ENCODE measurements at places on chromosomes 16 and 17.

- no peak for DNase-seq
These were observed 37.0 kb downstream of the CUEDC1 start for GRCh38 chr17:57918017-57918895.

- DNase-seq = no peak
These were observed 275.5 kb downstream of the CEP112 start for GRCh38 chr17:65916425-65916824.

DNA sequence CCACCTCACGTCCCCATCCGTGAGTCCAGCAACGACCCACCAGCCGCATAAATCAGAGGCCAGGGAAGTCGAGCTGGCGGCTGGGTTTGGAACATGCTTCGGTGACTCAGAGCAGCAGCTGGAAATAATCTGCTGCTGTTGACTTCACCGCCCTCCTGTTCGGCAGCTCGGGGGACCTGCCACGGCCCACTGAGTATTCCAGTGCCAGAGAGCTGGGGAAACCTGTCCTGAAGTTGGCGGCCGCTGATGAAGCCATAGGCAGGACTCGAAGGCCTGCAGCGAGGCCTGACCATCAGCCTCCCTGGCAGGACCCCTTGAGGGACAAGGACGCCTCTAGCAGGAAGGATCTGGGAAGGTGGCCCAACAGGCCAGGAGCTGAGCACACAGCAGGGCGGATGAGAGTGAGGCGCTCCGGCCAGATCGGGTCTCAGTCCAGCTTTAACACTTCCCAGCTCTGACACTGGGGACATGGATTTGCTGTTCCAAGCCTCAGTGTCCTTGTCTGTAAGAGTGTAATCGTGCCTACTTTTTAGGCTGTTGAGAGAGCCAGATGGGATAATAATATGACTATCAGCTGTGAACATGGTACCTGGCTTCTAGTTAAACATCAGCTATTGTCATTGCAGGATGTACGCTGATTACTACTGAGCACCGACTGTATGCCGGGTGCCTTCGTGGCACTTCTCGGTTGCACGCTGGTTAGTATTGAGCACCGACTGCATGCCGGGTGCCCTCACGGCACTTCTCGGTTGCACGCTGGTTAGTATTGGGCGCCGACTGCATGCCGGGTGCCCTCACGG lies 50.4 kb upstream of the CIBAR2 start:
- no peak for DNase-seq

DNA sequence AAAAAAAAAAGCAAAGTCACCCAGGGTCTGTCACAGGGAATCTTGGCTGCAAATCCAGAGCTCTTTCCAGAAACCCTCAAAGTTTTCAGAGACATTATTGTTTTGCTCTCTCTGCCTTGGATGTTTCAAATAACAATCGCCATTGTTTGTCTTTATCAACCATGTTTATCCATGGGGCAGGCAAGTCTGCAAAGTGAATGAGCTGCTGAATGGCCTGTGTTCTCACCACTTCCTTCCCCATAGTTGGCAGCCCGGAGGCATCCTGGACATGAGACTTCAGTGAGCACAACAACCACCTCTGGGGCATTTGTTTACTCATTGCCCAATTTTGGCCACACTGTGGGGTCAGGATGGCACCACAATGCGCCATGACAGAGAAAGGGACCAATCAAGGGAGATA lies 53.1 kb upstream of the USP7 start:
- no peak for DNase-seq

GRCh38 chr16:15461376-15461775 lies 27.0 kb downstream of the BMERB1 start:
- DNase-seq = no peak

DNA sequence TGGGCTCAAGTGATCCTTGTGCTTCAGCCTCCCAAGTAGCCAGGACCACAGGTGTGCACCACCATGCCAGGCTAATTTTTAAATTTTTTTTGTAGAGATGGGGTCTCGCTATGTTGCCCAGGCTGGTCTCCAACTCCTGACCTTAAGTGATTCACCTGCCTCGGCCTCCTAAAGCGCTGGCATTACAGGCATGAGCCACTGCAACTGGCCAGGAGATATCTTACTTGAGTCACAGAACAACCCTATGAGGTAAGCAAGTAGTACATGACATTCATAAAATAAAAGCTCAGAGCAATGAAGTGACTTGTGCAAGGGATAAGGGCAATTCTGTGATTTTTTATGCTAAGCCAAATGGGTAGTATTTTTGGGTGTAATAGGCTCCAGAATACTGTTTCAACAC lies 57.3 kb downstream of the CDC27 start:
- DNase-seq = no peak

- DNase-seq = peak; percentile 41
These were observed 46.1 kb upstream of the CBFA2T3 start for GRCh38 chr16:89023151-89023551.

DNA sequence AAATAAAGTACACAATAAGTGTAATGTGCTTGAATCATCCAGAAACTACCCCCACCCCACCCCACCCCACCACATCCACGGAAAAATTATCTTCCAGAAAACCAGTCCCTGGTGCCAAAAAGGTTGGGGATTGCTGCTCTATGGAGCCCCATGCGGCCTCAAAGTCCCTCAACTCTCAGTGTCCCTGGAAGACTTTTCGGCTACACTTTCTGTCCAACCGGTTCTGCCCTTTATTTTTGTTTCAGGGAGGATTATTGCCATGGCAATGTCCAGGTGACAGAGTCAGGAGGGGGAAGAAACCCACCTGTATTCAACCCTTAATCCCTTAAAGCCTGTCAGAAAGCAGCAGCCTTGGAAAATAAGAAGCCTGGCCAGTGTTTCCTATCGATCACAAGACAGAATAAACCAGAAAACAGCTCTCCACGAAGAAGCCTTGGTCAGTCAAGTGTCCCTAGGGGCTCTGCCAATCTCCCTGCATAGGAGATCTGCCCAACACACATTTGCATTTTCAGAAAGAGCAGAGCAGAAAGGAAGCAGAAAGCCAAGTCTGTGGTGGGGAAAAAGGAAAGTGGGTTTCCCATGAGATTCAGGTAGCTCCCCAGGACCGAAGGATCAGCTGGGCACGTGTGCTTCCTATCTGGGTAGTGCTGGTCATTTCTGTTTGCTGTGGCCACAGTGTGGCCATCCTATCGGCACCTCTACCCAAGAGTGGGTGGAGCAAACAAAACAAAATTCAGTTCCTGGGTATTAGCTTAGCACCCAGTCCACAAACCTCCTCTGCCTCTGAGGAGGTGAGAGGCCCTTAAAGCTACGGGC lies 342.7 kb downstream of the SOX9 start:
- no peak for DNase-seq

DNA sequence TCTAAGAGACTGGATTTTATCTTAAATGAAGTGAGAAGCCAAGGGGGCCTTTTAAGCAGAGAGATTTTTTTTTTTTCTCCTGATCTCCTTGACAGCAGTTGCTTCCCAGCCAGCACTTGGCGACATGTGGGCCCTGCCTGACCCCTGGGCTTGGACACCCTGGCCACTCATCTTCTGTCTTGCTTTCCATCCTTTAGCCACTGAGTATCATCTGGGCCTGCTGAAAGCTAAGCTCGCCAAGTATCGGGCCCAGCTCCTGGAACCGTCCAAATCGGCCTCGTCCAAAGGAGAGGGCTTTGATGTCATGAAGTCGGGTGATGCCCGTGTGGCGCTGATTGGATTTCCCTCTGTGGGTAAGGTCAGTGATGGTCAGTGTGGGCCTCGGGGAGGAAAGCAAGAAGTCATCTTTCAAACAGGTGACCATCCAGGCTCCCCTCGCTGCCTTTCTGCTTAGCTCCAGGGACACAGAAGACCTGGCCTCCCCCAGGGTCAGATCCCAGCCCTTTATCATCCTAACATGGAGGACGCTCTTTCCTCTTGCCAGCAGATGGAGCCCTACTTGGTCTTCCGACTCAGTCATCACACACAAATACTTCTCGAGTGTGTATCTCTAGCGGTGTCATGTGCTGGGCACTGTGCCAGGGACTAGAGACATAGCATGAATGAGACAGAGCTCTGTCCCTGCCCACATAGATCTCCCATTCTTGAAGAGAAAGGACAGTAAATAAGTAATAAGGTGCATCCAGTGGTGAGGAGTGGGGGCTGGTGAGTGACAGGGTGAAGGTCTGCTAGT lies 6.1 kb downstream of the DRG2 start:
- no peak for DNase-seq
